ENCODE measurements at places on chromosomes 6 and 20. TPM values are rescaled to one million over a fixed set of nuclear protein-coding genes. Genes with fewer than 3 reads are reported as not detected.

BCL2L1 gene
- 24.2 TPM for total RNA-seq

SCRT2 gene
- total RNA-seq = not detected

OXT gene
- total RNA-seq = not detected

OTOR gene
- 0.16 TPM for total RNA-seq

GGT7 gene
- total RNA-seq = 5.6 TPM
